ENCODE measurements at places on chromosomes 11 and 22.
A peak's percentile ranks its signal among the peaks of the same experiment; 100 is the strongest.

GRCh38 chr22:21865041-21865440 lies 2.4 kb downstream of the MAPK1 start:
- peak; percentile 19 for DNase-seq

- DNase-seq, result no peak
Observed at GRCh38 chr22:48572951-48573350, 1254.7 kb downstream of the BRD1 start.

DNA sequence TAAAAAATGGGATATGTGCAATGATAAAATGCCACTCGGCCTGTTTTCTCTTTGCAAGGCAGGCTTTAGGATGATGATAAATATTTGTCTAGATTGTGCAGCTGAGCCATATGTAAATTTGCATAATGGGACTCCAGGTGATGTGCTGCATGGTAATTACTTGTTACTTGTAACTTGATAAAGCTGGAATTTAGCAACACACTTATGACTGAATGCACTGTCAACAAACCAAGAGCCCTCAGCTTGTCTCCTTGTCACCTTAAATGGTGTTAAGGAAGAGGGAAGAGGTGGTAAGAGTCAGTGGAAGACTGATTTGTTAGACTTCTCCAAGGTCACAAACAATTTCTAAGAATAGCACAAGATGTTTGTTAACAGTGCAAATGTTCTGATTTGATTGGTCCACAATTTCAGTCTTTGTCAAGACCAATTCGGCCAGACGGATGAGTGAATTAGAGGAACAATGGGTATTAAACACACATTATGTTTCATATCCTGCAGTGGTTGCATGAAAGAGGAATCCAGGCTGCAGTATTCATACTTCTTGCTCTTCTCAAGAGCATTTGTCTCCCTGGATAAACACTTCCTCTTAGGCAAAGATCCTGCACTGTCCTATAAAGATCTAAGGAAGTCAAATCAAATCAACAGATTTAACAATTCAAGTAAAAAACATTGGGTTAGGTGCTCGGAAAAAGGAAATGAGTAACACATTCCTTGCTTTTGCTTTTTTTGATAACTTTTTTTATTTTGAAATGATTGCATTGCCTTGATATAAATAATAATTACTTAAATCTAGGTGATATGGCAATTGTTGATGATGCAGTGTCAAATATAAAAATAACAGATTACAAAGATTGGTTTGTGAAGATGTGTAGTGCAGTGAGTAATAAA lies 448.3 kb upstream of the DDI1 start:
- no peak for DNase-seq

DNA sequence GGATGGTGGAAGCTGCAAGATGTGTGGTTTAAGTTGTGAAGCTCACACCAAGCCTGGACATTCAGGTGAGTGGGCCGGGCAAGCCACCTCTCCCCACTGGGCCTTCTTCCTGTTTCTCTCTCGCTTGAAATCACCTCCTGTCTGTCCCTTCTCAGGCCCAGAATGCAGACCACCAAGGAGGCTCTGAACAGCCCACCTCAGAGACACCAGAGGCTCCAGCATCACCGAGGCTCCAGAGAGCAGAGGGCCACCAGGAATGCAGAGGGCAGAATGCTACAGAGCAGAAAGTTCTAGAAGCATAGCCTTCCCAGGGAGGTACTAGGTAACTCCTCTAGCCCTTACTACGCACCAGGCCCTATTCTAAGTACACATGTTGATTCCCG lies 14.8 kb upstream of the IL2RB start:
- DNase-seq, result no peak

DNA sequence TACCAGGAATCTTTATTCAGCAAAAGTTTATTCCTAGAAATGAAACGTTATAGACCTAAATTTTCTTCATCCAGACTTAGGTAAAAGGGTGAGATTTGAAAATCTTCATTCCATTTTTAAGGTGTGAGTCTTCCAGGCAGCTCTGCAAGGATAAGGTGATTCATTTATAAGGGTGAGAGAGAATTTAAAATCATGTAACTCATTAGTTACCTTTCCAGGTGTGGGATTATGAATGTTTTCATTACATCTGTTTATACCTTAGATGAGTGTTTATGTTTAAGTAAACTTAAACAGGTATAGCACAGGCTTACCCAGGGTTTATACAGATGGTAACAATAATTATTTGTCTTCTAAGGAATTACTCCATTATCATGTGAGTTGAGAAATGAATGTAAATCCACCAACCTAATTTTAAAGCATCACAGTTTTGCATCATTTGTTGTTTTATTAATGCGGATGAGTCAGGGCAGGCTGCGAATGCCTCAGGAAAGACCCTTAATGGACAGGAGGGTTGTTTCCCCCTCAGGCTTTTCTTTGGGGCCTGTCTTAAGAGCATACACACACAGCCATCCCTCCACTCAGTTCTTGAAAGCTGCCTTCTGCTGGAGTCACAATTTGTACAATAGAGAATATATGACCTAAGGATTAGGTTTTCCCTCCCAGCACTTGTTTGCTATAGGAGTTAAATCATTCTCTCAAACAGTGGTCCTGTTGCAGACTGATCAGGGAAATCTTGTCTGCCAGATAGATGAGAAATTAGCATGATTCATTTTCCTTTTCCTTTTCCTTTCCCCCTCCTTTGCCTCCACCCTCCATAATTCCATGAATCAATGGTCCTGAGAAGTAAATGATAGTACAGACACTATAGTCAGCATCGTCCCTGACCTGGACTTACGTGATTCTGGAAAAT lies 3.0 kb downstream of the PRSS23 start:
- DNase-seq, result no peak

DNA sequence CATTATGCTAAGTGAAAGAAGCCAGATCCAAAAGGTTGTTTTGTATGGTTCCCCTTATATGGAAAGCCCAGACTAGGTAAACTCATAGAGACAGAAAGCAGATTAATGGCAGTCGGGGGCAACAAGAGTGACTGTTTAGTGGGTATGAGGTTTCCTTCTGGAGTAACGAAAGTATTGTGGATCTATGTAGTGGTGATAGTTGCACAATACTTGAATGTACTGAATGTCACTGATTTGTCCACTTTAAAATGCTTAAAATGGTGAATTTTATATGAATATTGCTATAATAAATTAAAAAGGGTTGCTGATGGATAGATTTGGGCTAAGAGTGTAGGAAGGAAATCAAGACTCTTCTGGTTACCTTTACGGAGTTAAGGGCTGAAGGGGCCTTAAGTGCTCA lies 10.0 kb upstream of the SGSM1 start:
- no peak for DNase-seq

DNA sequence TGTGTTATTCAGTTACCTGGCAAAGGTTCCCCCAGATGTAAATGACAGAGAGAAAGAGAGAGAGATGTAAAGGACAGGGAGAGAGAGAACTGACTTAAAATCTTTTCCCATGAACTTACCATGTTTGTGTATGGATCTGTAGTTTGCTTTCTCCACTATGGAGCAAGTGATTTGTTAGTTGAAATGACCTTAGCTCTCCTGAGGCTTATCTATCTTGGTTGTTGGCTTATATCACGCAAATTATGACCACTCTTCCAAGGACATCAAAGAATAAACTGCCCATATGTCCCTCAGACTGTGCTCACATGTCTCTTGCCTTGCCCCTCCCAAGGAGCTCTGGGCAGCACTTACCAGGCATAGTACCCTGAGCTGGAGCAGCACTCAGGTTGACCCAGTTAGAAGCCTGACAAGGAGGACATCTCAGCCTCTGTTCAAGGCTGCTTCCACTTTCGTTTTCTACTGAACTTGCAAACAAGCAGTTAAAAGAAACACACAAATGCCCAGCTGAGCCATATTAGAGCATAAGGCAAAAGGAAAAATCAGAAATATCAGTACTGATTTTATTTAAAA lies 95.3 kb upstream of the RCN1 start:
- no peak for DNase-seq

DNA sequence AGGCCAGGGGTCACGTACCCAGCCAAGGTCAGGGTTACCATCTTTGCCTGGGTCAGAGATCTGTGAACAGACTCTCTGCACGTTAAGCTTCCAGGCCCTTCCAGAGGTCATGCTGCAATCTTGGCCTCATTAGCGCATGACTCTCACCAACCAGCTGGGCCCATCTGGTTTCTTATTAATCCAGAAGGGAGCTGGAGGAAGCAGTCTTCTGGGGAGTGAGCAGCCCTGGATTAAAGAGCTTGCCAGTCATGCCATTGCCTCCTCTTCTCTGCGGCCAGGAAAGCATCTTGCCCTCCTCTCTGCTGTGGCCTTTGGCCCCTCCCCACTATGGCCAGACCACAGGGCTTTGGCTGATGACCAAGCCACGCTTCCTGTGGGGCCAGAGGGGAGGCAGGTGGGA lies 57.4 kb downstream of the CHST1 start:
- no peak for DNase-seq

DNA sequence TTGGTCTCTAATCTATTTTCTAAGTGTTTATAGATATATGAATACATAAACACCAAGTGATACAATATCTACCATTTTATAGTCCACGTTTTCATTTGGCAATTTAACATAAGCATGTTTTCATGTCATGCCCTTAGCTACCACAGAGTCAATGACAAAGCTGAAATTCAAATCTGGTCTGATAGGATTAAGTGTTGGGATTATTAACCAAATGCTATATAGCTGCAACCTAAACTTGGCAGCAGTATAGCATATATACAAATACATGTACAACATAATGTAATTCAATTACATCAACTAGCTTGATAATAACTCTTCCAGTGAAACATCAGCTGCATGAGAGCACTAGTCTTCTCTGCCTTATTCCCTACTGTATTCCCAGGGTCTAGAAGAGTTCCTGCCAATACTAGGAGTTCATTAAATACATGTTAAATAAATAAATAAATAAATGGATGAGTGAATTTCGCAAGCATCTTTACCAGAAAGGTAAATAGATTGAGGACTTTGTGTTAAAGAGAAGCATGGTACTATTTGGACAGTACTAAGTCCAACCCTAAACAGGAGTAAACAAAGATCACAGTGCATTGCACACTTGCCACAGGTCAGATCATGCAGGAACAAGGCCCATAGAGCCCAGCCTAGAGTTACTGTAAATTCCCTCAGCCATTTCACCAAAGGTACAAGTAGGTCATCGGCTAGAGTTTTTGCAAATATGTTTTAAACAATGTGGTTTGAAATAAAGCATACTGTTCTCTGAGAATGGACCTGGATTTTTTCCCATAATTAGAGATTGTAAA lies 12.8 kb downstream of the SAA4 start:
- DNase-seq, result no peak

- DNase-seq, result no peak
Observed at GRCh38 chr11:69337211-69337721, 43.3 kb downstream of the MYEOV start.

GRCh38 chr11:131111775-131112174 lies 195.5 kb upstream of the SNX19 start:
- DNase-seq, result no peak

GRCh38 chr22:37279331-37280181 lies 2.8 kb upstream of the CYTH4 start:
- no peak for DNase-seq

DNA sequence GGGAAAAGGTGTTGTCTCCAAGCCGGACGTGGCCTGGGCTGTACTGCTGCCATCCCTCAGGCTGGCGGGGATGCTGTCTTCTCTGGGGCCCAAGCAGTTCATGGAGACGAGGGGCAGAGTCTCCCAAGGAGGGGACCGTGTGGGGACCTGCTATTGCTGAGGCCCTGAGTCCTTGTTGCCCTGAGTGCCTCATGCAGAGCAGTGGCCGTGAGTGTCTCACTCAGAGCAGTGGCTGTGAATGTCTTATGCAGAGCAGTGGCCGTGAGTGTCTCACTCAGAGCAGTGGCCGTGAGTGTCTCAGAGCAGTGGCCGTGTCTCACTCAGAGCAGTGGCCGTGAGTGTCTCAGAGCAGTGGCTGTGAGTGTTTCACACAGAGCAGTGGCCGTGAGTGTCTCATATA lies 54.7 kb downstream of the GRAMD4 start:
- DNase-seq, result no peak

DNA sequence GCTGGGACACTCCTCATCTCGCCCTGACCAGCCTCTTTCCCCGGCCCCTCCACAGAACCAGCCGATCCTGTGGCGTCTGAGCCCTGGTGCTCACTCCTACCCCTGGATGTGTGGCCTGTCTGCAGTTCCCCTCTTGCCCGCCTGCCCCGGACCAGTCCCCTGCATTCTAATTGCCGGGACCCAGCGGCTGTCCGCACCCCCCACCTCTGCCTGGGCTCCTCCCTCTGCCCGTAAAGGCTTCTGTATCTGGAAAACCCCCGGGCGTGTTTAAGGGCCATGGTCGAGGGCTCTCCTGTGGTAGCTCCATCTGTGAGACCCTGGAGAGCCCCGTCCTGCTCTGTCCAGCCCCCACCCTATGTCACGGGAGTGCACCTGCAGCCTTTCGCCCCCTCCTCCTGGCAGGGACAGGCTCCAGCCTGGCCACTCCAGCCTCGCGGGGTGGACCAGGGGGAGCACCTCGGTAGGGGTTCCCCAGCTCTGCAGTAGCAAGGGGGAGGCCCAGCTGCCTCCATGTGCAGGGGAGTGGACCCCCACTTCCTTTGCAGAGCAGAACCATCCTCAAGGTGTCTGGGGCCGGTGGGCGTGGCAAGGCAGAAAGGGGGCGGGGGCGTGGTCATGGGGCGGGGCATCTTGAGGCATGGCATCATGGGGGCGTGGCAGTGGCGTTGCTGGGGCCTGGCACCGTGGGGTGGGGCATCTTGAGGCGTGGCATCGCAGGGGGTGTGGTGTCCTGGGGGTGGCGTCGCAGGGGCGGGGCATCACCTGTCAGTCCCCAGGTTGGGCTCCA lies 430.4 kb downstream of the TBC1D22A start:
- no peak for DNase-seq

DNA sequence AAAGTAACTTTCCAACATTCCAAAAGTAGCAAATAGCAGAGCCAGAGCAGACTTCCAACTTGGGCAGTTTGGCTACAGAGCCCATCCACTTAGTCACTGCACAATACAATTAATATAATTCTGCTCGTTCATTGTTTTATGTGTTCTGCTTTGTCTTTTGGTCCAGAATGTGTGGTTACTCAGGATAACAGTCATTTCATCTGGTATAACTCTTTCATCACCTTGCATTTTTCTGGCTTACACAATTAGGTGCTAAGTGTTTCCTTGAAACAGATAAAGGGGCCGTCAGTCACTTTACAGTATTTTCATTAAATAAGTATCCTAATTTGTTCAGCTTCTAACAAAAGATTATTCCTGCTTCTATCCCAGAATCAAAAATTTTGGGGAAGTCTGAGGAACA lies 87.2 kb downstream of the LARGE2 start:
- DNase-seq, result no peak

GRCh38 chr22:26753125-26753862 lies 95.9 kb downstream of the MIAT start:
- DNase-seq, result no peak

- DNase-seq, result no peak
Observed at GRCh38 chr11:76194872-76195668, 11.2 kb downstream of the WNT11 start.

DNA sequence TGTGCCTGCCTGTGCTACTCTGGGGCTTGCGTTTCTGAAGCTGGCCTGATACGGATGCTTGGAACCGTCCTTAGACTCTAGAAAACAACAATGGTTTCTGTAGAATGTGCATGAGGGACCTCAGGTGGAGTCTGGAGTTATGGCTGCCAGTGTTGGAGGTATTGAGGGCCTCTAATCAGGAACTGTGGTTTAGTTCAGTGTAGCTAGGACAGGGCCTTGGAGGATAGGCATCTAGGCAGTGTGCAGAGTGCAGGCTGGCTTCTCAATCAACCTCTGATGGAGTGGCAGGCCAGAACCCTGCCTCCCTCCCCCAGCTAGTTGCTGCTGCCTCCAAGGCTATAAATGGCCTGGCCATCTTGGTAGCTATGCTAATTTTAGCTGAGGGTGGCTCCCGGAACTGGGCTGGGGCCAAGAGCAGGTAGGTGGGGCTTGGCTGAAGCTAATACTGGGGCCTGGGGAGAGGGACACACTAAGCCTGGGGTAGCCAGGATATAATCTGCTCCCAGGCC lies 4.0 kb downstream of the STIM1 start:
- DNase-seq, result no peak

GRCh38 chr11:2588809-2589537 lies 110.8 kb downstream of the KCNQ1OT1 start:
- no peak for DNase-seq

All from hypothalamus (tissue), 51 donors.